ENCODE measurements at places on chromosomes 7 and 10.
A peak's percentile ranks its signal among the peaks of the same experiment; 100 is the strongest.

GRCh38 chr10:72370201-72370722 is 15.5 kb upstream of the DNAJB12 start:
- DNase-seq = no peak

- peak; percentile 36 for DNase-seq
Observed at GRCh38 chr7:151756076-151756731, 120.7 kb downstream of the PRKAG2 start.

DNA sequence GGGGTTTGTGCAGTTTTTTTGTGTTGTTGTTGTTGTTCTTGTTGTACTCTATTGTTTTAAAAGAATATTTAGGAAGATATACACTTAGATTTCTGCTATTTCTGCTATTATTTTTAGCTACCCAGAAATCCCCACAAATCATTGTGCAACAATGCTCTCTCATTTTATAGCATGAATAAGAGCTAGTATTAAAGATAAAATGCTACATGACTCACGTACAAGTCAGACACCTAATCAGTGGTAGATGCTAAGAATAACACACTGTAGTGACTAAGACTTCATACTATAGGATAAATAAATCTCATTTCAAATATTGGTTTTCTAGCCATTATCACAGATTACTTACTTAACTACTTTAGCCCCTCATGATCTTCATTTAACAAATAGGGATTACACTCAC is 920.5 kb downstream of the KCNMA1 start:
- DNase-seq = no peak

DNA sequence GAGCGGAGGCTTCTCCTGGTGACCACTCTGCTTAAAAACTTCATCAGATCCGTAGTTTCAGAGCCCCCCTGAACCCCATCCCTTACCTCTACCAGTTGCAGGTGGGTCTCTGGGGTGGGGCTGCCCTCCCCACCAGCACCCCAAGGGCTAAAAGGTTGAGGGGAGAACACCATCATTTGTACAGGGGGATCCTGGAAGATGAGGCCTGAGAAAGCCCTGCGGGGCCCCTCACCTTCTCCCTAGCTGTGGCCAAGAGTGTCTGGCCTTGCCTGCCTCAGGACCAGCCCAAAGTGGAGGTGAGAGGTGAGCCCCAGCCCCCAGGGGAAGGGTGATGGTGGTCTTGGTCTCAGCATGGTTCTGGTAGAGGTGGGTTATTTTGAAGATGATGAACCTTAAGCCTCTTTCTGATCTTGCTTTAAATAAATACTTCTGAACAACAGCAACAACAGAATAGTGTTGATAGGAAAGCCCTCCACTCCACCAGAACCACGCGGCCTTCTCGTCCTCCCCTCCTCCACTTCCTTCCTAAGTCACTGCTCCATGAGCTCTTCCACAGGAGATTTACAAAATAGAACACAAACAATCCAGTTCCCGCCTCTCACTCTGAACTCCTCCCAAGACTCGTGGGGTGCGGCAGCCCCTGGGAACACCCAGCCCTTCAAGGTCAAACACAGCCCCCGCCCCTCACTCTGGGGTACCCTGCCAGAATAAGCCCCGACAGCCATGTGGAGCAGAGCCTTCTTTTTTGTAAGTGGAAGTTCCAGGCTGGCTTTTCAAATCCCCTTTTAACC is 169.1 kb downstream of the EGFR start:
- DNase-seq = no peak

- DNase-seq = no peak
Observed at GRCh38 chr10:52635651-52636050, 136.9 kb downstream of the MBL2 start.

DNA sequence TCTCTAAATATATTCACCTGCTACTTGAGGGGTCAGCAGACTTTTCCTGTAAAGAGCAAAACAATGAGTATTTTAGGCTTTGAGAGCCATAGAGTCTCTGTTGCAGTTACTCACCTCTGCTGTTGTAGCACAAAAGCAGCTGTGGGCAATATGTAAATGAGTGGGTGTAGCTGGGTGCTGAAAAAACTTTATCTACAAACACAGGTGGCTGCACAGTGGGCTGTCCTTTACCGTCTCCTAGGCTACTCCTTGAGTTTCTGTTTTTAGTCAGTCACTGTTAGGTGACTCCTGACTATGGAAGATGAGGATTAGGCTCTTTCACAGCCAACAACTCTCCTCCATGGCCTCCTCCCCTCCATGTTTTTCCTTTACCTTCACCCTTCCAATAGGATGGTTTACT is 286.1 kb upstream of the C7orf33 start:
- DNase-seq = no peak

DNA sequence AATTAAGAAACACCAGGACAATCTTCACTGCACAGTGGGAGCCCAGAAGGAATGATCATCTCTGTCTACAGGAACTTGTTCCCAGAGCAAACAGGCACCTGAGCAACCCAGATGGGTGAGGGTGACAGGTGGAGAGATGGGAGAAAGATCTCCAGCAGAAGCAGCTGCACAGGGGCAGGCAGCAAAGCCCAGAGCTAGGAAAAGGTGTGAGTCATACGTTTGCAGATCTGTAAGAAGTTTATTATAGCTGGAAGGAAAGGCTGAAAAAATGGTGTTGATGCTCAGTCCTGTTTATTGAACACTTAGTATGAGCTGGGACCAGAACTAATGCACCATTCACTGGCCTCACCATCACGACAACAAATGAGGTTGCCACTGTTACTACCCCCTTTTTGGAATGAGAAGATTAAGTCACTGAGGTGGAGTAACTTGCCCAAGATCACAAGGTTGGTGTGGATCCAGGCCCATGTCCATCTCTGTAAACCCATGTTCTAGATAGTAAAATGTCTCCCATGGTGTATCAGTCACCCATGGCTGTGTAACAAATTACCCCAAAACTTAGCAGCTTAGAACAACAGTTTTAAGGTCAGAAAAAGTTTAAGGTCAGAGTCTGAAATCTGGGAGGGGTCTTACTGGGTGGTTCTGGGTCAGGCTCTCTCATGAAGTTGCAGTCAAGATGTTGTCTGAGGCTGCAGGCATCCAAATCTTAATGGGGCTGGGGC is 506.9 kb downstream of the RPS24 start:
- no peak for DNase-seq

DNA sequence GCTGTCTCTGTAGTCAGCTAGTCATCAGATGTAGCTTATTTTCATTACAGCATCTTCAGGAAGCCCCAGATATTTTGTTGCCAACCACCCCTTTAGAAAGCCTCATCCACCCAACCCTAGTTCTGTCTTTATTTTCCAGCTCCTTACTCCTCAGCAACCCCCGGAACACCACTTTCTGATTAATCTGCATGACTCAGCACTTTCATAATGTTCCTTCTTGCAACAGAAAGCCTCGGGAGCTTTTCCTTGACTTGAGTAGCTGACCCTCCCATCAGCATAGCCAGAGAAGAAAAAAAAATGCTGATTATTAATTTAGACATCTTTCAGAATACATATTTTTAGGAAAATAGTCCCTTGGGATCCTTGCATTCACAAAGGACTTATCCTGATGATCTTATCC is 244.0 kb upstream of the CXCL12 start:
- no peak for DNase-seq

DNA sequence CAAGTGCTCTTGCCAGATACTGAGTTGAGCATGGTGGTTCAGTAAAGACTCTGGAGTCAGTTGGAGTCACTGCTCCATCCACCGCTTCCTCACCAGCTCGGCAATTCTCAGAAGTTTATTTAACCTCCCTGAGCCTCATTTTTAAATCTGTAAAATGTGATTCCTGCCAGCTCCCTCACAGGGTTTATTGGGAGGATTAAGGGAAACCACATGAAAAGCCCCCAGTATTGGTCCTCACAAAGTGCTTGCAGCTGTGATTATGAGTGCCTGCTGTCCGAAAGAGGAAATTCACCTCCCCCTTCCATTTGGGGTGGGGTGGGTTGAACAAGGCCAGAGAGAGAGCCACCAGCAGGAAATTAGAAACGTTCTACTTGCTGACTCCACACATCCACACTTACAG is 99.0 kb downstream of the AOAH start:
- DNase-seq = no peak

DNA sequence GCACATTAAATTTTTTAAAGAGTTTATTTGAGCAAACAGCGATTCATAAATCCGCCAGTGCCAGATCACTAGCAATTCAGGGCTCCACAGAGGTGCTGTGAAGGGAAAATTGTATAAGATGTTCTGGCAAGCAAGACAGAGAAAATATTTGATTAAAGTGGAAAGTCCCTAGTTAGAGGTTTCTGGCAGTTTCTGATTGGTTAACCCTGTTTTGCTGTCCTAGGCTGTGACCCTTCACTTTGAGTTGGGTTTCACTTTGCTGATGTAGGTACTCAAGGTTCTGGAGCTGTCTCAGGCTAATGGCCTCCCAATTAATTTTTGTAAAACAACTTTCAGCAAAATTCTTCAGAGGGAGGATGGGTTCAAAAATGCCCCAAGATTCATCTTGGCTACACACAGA is 79.4 kb upstream of the NXPH1 start:
- DNase-seq = no peak

DNA sequence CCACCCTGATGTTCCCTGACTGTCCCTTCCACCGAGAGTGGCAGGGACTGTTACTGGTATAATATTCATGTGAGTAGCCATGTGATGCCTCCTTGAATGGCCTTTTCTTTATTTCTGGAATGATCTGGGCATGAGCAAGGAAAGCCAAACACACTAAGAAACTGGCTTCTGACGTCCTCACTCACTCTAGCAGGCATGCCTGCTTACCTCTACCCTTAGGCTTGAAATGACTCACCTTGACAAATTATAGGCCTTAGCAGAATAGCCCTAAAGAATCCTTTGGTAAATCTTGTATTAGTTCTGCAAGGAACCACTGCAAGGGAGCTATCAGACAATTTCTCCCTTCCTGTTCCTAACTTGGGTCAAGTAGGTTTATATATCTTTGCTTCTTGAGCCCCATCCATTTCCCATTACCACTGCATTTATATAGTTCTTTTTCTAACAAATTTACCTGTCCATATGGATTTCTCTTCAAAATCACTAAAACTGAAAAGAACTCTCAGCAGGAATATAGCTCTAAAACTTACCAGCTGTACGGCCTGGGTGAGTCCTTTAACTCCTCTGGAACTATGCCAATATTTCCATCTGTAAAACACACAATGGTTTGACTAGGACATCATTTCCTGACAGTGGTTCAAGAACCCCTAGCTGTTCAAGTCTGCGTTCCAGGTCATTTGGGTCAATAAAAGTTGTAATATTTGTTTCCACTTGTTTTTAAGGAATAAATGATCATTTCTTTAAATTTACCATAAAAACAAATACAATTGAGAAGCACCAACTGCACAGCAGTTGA is 13.0 kb upstream of the NDUFA5 start:
- no peak for DNase-seq

GRCh38 chr10:128776673-128777252 is 650.5 kb upstream of the MKI67 start:
- DNase-seq = no peak

DNA sequence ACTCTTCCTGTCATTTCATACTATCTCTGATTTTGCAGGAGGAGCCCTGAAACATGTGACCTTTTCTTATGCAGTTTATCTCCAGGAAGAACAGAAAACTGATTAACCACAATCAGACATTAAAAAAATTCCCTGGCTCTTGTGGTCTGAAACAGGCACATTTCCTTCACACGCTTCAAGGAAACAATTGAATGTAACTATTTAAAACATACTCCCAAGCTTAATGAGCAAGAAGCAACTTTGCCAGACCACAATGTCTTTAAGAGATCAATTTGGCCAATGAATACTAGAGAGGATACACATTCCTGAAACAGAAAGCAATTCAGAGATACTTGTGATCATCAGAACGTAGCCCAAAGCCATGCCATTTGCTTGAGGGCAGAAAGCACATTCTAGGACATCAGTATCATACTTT is 65.8 kb downstream of the PIP4K2A start:
- no peak for DNase-seq

DNA sequence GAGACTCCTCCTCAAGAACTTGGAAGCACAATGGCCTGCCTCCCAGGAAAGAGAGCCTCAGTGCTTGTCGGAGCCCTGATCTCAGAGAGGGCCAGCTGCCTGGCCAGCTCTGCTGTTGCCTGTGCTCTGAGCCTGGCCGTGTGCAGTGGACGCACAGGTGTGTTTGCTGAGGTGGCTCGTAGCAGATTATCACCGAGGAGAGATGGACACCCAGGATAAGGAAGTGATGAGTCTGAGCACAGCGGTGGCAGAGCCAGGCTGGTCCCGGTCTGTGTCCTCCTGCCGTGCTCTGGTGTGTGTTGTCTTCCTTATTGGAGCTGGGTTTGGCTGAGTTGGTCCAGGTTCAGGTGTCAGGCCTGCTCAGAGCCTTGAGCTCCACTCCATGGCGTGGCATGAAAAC is 208.5 kb downstream of the EBF3 start:
- no peak for DNase-seq

Measured in stimulated activated CD8-positive, alpha-beta memory T cell treated with anti-CD3 and anti-CD28 coated beads, Interleukin-15, amount 100 ng/mL, for 1 hour (primary cell).